ENCODE measurements at places on chromosomes 2 and 18.

DNA sequence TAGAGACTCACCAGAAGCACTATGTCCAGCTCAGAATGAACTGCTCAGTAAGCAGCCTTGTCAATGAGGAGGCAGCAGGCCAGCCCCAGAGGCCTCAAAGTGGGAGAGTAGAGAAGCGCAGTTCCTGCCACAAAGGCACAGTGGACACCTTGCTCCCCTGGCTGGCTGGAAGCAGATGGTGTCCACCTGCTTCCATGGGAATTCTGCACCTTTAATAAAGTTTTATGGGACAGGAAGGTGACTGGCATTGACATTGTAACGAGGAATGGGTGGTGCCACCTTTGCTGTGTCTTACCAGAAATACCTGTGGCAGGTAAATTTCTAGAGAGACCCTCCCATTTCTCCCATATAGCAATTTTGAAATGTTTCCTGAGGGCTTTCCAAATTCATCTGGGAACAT lies 6.7 kb upstream of the IL1B start:
- no peak for DNase-seq

DNA sequence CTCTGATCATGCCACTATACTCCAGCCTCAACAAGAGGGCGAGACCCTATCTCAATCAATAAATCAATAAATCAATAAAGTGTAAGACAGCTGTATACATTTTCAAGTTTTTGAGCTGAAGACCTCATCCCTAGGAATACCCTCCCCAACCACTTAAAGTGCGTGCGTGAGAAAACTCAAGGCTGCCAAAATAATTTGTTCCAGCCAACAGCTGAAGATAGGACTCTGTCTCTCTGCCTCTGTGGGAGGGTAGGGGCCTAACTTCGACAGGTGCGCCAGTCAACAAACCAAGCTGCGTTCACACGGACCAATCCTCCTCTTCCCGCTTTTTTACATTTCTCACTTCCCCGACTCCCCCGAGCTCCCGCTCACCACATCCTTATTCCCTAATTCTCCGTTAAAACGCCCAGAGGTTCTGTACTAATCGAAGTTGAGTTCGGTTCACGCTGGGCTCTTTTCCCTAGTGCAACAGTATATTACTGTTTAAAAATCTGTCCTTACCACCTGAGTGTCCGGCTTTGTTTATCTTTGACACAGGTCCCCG lies 618 bp downstream of the POLR2D start:
- no peak for DNase-seq

DNA sequence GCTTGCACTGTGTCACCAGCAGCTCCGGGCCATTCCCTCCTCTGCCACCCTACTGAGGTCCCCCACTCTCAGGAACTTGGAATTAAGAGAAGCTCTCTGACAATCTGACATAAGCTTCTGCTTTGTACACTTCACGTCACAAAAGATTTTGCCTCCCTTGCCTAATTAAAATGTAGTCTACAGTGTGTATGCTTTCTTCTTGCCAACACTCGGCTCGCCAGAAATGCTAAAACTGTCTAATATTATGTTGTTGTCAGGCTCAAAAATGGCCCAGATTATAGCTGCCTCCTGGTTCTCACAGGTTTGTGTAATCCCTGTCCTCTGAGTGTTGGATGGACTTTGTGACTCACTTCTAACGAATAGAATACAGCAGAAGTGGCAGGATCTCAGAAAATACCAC lies 474.7 kb downstream of the MBD2 start:
- no peak for DNase-seq

DNA sequence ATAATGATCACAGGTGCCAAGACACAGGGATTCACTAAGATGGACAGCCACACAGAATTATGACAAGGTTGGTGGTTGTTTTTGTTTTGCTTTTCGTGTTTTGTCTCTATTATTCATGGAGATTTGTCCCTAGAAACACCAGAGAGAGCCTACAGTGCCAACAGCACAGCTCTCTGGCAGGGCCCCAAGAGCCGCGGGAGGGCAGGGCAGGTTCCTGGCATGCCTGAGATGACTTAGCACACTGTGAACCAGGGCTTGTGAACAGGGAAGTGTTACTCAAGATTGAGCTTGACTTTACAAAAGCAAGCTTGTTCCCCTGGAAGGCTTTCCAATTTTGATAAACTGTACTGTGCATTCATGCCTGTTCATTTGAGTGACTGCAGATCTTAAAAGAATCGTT lies 437.4 kb upstream of the SALL3 start:
- DNase-seq: peak; percentile 92

DNA sequence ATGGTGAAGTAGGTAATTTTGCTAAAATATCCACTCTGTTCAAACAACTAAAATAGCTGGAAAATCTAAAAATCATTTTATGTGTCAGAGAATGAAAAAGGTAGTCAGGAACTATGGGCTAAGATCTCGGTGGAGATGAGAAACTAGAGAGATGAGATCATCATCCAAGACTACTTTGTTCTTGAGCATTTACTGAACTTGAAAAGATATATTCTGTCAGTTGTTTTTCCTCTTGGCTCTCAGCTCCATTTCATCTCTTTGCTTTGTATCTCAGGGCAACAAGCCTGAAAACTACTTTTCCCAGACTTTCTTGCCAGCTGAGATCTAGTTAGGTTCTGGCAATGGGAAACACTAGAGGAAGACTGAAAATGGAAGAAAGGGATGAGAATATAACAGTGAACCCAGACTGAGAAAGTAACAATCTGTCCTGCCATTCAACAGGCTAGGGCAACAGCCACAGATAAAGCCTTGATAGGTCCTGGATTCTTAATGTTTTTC lies 346.2 kb upstream of the MEX3C start:
- DNase-seq: no peak

DNA sequence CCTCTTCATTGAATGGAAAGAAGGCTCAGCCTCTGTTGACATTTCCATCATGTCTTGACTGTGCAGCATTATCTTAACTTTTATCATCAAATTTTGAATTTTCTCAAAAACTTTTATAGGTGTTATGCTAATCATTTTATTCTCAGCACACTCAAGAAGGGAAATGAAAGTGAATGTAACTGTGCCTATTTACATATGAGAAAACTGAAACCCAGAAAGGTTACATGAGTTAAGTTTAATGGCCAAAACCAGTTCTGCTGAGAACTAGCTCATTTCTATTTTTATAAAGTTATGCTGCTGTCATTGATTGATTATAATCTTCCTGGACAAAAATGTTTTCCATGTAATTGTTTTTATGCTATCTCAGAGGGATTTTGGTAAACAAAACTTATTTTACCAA lies 618.8 kb upstream of the NRXN1 start:
- no peak for DNase-seq

DNA sequence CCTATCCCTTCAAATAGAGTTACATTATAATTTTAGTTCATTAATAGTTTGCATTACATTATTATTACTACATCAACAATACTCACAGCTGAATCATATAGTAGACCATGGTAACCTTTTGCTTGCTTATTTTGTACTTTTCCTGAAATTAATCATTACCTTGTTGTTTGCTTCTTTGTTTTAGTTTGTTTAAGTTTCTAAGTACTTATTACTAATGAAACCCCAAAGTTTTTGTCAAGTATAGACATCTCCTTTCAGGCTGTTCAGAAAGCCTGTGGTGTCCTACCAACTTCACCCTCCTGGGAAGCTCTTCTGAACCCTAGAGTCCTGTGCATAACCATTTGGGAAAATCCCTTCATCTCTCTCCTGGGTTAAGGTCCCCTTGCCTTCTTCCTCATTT lies 43.5 kb upstream of the LAPTM4A start:
- no peak for DNase-seq

GRCh38 chr2:152166633-152167032 lies 8.9 kb downstream of the STAM2 start:
- no peak for DNase-seq

DNA sequence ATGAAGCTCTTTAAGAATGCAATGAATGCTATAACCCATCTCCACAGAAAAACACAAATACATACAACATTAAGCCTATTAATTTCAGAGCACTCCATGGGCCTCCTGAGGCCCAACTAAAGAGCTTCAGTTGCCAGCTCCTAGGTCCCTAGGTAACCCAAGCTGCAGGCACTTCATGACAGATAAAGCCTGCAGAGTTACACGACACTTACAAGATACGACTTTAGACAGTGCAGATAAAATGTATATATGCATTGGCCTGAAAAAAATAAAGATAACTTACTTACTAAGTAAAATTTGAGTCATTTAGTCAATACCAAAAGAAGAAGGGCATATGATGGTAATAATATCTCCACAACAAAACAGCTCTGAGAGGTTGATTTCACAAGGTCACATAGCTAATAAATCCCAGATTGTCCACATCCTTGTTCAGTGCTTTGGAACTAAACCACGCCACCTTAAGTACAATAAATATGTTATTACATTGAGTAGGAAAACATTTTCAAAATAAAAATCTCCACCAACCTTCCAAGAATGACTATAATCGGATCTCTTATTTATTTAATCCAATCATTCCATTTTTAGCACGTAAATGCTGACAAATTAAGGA lies 3.4 kb downstream of the MAP4K3 start:
- no peak for DNase-seq

DNA sequence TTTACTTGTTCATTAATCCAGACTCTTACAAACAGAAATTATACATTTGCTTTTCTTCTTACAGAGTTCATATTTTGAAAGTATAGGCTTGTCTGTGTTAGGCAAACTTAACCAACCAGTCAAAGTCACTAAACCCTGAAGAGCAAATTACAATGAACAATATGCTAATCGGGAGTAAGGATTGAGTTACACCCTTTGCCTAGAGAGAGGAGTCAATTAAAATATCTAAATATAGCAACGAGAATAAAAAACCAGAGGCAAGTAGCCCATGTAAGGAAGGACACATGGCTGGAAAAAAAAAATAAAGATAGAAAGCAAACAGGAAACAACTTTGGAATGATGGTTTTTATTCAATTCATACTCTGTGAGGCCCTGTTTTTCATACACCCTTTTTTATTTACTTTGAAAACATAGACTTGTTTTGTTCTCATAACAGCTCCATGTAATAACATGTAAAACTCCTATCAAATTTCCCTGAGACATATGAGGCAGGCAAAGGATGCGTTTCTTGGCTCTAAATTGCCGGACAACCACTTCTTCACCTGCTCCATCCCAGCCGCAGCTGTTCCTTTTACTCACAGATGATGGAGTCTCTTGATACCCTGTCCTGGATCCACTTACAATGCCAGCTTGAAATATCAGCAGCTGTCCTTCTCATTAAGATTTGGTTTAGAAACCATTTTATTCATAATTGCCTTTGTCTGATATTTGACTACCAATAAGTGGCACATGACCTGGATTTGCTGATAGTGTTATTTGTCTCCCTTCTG lies 767.7 kb upstream of the GCFC2 start:
- DNase-seq: no peak

DNA sequence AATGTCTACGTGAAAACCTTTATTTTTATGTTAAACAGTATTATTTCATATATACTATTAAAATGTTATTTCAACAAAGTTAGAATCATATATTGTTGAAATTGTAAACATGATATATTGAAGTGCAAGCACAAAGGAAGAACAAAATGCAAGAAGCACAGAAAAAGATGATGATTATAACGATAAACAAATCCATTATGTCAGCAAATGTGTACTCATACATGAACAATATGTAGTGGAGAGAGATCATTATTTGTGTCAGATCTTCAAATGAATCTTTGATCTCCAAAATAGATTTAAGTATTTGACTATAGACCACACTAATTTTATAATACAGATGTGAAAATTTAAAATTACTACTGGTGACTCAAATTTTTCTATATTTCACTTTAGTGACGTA lies 1104.4 kb upstream of the CRIM1 start:
- DNase-seq: no peak

GRCh38 chr2:168528469-168528868 lies 72.4 kb downstream of the CERS6 start:
- no peak for DNase-seq

DNA sequence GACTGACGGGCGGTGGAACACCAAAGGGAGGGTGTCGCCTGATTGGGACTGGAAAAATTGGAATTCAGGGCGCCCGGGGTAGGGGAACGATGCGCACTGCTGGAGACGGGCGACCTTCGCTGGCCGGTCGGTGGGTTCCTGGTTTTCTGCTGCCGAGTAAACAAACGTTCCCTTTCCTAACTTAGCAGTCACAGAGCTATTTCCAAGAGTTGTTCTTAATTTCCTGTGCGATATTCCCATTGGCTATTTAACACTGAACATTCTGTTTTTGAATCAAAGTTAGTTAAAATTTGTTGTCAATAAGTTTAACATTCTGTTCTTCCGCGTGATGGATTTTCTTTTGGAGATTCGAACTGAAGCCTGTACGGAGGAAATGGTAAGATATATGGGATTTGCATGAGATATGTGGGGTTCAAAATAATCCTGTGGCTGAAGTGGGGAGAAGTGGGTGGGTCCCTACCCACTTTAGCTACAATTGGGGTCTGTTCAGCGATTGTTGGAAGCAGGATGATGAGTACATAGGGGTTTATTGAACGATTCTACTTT lies 862 bp downstream of the C18orf54 start:
- no peak for DNase-seq

GRCh38 chr2:198008230-198008629 lies 203.8 kb downstream of the PLCL1 start:
- no peak for DNase-seq

GRCh38 chr18:34913837-34914661 lies 127.2 kb upstream of the MAPRE2 start:
- DNase-seq: no peak

GRCh38 chr2:149310349-149310748 lies 20.0 kb upstream of the LYPD6 start:
- DNase-seq: no peak

DNA sequence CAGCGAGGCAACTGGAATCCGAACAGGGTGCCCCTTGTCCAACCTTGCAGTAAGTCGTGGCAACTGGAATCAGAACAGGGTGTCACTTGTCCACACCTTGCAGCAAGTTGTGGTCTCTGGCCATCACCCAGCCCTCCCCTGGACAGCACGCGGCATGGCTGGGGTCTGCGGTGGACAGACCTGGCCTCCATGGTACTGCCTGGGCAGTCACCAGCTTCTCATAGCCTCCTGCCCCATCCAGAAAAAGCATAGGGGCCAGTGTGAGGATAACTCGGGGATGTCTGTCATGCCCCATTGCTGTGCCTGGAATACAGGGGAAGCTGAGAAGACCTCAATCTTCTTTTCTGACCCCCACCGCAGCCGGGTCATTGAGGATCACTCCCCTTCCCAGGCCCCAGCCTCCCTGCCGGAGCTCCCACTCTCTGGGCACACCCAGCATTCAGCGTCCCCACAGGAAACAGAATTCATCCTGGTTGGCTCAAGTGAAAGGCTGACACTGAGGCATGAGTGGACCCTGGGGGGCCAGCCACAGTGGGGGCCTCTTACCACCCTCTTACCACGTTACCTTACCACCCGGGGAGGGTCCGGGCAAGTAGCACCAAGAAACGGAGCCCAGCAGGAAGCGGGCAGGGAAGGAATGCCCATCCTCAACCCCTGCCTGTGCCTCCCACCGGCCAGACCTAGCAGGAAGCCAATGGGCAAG lies 68.0 kb upstream of the RAB6C start:
- DNase-seq: no peak

- no peak for DNase-seq
These were observed 290.5 kb downstream of the GULP1 start for GRCh38 chr2:188582211-188582610.

GRCh38 chr18:55458456-55459203 lies 129.4 kb downstream of the TCF4 start:
- no peak for DNase-seq
